Esophagus mucosa (tissue), 1 donor: ENCODE measurements at places on chromosomes 5 and 9.

- no peak for ATAC-seq
Measured at GRCh38 chr5:172090976-172091547, 84.6 kb upstream of the FBXW11 start.

DNA sequence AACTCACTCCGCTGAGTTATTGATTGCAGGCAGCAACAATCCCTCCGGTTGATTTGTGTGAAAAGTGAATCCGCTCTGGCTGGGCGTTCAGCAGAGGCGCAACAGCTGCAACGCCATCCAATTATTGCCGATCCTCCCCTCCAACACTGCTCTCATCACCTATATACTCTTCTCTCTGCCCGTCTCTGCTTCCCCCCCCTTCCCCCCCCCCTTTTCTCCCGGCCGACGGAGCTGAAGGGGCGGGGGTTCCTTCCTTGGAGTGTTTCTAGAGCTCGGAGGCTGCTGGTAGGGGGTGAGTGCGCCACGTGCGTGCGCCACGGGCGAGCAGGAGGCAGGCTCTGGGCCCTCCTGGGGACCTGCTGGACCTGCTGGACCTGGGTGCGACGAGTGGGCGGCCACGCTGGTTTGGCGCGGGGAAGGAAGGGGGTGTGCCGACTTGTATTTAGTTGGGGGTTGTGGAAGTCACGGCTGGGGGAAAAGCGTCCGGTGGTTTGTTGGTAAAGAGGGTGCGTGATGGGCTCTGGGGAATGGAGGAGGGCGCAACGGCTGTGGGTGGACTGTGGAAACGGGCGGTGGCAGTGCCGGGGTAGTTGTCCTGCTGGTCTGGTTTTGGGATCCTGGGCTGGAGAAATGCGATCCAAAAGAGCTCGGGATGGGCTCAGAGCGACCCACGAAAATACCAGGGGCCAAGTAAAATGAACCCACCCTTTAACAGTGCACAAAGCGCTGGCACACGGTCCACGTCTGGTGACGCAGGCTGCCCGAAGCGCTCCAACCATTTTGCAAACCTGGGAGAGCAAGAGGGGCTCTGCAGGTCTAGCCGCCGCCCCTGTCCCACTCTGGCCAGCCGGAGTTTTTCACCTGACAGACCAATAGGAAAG, 6.4 kb upstream of the MEF2C start:
- peak; percentile 62 for ATAC-seq

GRCh38 chr9:93173365-93174051, 10.4 kb upstream of the WNK2 start:
- no peak for ATAC-seq

DNA sequence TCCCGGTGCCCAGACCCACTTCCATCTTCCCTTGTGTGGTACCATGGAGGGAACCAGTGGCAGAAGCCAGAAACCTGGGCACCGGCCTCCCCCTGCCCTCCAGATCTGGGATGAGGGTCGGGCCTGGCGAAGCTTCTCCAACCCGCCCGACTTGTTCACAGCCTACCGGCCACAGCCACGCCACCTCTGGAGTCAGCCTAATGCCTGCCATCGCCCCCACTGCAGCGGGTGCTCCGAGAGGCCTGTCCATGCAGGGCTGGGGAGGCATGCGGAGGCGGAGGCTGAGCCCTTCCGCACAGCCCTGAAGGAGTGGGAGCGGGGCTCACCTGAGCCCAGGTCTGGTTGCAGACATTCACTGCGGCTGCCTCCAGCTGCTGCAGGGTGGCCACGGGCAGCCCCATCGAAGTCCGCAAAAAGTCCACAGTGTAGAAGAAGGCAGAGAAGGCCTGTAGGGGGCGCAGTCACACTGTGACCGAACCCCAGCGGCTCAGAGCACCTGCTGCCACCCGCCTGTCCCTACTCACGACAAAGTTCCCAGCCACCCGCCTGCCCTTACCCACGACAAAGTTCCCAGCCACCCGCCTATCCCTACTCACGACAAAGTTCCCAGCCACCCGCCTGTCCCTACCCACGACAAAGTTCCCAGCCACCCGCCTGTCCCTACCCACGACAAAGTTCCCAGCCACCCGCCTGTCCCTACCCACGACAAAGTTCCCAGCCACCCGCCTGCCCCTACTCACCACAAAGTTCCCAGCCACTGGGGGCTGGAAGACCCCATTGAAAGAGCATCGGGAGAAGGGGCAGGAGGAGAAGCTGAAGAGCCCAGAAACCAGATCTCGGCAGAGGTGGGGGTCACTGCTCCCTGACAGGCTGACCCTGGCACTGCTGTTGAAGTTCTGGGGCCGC, 3.8 kb upstream of the NPDC1 start:
- ATAC-seq, result no peak

DNA sequence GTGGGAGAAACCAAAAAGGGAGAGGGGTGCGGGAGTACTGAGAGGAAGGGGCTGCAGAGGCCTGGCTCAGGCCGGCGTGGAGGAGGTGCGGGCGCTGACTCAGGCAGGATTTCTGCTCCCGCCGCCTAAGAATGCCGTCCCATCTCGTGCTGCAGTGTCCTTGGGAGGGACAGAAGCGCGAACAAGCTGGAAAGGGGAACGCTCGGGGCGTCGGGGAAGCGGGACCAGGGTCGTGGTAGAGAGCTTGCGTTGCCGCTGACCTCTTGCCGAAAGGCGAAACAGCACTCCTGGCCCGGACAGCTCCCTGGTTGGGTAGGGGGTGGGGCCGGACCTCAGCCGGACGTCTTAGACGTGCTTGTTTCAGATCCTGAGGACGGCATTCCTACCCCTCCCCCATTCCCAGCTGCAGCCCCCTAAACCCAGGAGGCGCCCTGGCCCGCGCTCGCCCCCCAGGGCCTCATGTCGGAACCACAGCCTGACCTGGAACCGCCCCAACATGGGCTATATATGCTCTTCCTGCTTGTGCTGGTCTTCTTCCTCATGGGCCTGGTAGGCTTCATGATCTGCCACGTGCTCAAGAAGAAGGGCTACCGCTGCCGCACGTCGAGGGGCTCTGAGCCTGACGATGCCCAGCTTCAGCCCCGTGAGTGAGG, 1.1 kb downstream of the RELL2 start:
- peak; percentile 35 for ATAC-seq

DNA sequence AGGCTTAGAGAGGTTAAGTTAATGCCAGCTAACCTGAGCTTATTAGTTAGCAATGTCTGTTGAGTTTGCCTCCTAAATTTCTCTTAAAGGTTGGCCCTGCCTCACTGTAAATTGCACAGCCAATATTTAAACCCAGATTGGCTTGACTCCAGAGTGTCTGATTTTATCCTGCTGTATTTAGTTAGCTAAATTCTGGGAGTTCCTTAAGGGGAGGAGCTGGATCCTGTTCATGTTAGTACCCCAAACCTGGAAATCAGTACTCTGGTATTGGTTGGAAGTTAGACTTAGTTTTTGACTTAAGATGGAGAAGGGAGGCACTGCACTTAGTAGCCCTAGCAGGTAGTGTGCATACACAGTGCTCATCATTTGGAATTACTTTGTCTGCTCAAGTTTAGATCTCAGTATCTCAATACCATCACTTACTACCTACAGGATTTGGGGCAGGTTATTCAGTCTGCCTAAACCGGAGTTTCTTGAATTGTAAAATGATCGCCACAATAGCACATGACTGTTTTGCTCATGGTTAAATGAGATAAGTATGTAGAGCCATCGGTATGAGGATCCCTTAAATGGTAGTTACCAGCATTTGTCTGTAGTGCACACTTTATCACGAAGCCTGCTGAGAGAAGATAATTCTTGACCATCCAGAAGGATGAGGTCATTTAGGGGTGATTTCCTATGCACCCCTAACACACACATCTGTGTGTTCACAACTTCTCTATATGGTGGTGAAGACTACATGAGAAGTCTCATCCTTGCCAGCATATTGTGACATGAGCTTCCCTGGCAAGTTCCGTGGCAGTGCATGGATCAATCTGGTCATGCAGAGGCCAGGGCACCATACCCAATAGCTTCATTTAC, 264.8 kb upstream of the TRIM32 start:
- ATAC-seq, result no peak

DNA sequence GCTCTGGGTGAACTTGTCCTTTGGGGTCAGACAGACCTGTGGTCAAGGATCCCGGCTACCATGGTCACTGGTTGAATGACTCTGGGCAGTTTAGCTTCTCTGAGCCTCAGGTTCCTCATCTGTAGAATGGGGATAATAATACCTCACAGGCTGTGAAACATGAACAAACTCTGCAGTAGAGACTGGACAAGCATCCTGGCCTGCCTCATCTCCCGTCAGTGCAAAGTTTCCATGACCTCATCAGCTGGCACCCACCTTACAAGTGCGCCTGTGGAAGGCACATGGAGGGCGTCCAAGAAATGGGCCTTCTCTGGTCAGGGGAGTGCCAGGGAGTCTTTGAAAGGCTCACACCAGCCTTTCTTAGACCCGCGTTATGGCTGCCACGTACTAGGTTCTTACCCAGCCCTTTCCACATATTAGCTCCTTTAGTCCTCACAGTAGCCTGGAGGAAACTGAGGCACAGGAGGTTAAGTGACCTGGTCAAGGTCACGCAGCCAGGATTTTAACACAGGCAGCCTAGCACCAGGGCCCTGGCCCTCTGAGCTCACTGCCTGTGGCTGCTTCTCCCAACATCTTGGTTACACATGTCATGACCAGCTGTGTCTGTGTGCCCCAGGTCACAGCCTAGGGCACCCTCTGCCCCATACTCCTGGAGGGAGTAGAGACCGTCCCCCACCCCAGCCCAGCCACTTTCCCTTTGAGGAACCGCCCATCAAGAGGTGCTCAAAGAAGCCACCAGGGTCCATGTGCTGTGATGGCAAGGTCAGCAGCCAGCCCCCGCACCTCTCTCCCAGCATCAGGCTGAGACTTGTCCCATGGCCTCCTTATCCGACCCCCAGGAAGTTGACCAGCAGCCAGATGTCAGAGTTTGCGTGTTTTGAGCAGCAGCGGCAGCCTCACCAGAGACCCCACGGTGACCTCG, 39.4 kb upstream of the RPL26L1 start:
- no peak for ATAC-seq

GRCh38 chr9:108676355-108676754, 179.4 kb downstream of the ACTL7B start:
- ATAC-seq, result no peak
